ENCODE measurements at places on chromosomes 2 and 18.

GRCh38 chr2:30300122-30300455, 68.8 kb downstream of the LBH start:
- no peak for DNase-seq

DNA sequence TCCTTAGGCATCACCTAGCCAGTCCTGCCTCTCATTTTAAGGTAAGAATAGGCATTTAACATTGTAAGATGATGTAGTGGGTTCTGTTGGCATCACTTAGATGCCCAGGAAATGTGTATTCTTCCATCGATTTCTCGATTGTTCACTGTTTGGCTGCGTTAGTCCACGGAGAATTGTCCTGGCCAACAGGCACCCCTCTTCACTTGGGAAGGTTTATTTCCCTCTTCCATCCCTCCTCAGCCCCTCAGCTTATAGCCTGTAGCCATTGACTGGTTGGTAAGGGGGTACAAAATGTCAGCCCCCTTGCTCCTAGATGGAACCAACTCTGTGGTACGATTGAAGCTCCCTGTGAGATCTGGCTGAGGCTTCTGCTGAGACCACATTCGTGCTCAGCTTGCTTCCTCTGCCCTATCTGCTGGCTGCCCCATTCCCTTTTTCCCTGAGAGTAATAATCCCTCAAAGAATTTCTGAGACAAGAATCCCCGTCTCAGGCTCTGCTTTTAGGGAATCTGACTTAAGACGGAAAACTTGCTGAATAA, 43.4 kb downstream of the PLEKHA3 start:
- DNase-seq, result no peak

GRCh38 chr2:191155608-191156071, 4.8 kb upstream of the STAT4 start:
- no peak for DNase-seq

DNA sequence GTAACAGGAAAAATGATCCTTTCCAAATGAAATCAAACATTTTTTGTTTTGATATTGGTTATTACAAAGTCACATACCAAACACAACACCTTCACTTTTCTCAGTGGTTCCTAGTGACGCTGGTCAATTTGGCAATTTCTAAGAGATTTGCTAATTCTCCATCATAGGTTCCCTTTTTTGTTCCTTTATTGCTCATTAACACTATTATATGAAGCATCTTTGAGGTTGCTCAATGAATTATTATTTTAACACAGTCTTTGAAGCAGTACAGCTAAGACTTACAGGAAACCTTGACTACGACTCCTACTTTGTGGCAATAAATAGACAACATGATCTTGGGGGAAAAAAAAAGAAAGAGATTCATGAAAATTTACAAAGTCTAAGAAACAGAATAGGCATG, 152.2 kb upstream of the VRK2 start:
- DNase-seq, result no peak

DNA sequence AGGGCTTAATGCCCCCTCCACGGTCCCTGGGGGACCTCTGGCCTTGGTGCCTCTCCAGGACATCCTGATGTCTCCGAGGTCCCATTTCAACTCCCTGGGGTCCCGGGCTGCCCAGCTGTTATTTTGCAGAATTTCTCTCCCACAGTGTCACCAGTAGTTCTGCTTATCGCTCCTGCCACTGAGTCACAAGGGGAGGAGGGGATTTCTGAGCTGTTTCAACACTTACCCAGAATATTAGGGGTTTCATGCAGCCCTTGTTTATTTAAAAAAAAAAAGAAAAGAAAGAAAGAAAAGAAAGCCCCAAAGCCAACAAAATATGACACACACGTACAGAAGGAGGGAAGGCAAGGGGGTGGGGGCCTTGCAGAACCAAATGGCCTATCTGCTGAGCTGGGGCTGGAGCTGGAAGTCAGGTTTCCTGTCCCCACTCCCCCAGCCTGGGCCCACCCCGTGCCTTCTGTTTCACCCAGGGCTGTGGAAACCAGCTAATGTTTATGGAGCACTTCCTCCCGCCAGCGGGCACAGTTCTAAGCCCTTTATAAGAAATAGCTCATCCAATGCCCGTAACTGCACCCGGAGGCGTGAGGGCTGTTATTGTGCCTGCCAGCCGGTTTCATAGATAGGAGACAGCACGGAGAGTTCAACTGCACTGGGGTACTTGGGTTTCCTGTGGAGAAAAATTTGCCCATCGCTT, 8.4 kb upstream of the ARID5A start:
- no peak for DNase-seq

GRCh38 chr18:74689251-74689650, 91.6 kb downstream of the ZNF407 start:
- no peak for DNase-seq

DNA sequence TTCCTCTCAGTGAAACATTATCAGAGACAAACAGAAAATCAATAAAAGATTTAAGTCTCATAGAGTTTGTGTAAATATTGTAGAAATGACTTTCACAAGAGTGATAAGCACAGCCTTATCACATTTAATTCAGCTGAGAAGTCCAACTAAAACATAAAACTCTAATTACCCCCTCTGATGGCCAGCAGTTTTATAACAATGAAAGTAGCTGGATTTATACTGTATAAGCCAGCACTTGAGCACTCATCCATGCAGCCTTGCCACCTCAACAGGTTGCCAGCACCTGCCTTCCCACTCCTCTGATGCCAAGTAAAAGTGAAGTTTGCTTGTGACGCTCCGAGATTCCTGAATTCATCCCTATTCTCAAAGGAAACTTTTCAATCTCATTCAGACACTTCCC, 103.0 kb upstream of the STK39 start:
- DNase-seq, result no peak

DNA sequence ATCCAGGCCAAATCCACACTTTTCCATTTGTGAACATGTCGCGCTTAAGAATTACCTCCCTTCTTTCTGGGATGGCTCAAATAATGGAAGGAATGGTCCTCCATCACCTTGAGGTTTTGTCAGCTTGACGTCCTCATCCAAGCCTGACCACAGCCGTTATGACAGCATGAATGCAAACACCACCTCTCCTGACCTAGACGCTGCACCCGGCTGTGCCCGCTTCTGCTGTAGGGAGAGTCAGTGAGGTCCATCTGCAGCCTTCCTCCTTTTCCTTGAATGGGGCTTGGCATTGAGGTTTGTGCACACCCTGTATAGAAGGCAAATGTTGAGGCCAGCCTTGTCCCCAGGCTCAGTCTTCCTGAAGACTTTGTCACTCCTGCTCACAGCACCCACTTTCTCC, 85.5 kb downstream of the TGOLN2 start:
- DNase-seq, result no peak

DNA sequence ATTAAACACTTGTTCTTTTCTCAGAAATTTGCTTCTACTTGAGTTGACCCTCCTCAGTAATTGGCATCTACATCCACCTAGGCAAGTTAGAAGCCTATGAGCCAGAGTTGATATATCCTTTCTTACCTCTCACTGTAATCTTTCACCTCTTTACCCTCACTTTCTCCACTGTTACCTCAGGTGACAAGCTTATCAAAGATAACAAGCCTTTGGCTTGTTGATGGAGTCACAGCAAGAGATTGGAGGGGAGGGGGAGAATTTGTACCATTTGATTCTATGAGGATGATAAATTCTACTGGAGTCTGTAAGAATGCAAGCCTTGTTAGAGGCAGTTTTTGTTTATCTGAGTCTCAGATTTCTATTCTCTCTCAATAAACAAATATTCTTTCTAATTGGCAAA, 171.0 kb upstream of the CAVIN2 start:
- no peak for DNase-seq

DNA sequence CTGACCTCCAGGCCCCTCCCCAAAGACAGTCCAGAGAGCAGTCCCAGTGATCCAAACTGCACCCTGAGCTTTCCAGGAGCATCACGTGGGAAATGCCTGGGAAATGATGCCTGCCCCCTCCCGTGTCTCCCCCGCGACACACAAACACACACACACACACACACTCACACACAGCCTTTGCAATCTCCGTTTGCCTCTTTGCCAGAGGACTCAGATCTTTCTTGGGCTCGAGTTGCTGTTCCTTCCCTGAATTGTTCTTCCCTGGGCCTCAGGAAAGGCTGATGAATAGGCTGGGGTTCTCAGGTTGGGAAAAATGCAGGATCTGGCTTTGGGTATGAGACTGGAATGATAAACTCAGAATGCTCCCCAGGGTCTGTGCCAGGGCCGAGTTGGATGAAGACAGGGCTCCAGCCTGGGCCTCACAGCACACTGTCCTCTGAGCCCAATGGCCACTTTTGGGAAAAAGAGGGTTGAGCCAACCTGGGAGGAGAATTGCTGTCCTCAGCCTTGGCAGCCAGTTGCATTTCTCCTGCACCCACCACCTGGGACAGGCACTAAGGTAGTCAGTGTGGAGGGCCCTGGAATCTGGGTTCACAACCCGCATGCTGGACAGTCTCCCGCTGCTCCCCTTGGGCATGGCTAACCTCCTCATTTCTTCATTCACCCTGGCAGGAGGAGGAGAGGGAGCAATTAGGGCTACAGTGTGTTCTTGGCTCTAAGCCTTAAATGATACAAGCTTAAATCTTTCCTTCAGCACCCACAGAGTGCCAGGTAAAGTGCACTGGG, 43.9 kb upstream of the ATP6V1B1 start:
- no peak for DNase-seq

GRCh38 chr2:43511199-43511598, 84.6 kb downstream of the THADA start:
- no peak for DNase-seq

- DNase-seq, result no peak
These were observed 289.2 kb upstream of the KYNU start for GRCh38 chr2:142588269-142588668.

DNA sequence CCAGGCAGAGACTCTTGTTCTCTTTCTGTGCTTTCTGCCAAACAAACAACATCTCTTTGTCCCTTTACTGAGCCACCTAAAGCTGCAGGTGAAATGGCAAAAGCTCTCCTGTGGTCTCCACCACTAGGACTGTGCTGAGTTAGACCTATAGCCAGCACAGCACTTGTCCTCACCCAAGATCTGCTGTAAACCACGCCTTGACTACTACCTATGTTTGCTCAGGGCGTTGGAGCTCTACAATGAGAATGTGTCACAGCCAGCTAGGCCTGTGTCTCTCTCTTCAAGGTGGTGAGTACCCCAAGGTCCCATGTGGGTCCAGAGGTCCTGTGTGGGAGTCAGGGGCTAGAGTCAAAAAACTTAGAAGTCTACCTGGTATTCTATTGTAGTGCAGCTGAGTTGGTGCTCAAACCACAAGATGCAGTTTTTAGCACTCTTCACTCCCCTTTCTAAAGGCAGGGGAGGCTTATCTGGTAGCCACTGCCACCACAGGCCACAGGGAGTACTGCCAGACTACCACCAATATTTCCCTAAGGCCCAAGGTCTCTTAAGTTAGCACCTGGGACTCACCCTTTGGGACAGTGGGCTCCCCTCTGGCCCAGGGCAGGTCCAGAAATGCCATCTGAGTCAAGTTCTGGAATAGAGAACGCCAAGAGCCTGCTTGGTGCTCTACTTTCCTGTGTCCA, 96.8 kb upstream of the RPRM start:
- no peak for DNase-seq

GRCh38 chr2:222270396-222270795, 28.4 kb downstream of the PAX3 start:
- no peak for DNase-seq

DNA sequence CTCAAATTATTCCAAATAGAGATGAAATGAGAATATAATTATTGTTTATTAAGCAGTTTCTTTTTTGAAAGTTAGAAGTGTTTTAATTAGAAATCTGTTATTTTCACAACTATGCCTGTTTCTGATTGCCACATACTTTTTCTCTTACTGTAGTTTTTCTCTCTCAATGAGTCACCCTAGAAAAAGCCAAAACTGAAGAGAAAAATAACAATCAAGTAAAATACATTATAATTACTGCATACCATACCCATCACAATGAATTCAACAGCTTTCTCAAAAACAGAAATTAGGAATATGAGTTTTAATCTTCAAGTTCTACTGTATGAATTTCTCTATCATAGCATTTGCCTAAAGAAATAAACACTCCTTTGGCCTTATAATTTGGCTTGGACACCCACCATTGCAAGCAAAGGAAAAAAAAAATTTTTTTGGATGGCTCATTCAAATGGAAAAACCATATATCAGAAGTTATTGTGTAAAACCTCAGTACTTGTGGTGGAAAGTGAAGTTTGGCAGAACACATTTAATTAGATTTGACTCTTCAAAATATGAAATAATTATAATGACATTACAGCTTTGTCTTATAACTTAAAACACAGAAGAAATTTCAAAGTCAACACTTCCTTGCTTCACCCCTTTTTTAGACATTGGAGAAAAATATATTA, 138.5 kb downstream of the DYM start:
- peak; percentile 41 for DNase-seq

GRCh38 chr2:68901199-68901514, 30.0 kb upstream of the BMP10 start:
- DNase-seq, result no peak

DNA sequence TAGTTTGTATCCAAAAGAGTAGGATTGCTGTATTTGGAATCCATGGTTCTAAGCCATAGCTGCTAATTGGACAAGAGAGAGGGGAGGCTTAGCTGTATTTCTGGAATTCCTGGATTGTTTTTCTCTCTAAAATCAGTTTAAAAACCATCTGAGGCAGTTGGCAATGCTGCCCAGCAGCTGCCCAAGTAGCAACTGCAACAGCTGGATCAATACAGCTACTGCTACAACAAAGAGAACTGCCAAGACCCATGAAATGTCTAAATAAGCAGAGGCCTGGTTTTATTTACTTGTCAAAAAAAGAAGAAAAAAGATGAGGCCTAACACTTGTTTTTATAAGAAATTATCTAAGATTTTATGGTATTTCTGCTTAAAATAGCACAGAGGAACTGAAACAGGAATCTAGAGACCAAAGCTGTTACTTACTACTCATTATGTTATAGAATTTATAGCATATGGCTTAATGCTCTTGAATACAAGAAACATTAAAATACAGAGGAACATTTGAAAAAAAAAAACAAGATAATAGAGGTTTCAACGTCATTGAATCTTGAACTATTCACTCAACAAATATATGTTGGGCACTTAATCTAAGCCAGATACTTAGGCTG, 39.1 kb downstream of the TMEFF2 start:
- no peak for DNase-seq

- no peak for DNase-seq
These were observed 2.0 kb downstream of the SP9 start for GRCh38 chr2:174336501-174337336.

- no peak for DNase-seq
These were observed 5.4 kb downstream of the CHMP3 start for GRCh38 chr2:86557836-86558235.

DNA sequence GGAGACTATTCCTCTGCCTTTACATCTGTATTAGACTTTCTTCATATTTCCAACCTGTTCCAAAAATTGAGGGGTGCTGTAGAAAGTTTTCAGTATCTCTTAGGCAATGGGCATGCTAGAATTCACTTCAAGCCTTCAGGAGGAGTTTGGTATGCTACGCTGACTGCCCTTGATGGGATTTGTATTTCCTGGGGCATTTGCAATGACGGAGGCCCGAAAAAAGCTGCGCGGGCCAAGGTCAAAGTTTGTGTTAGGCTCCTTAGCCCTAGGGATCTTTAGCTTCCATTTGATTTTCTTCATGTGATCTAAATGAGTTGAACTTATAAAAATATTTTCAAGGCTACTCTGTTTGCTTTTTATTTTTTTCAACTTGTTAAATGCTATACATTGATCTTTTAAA, 5.1 kb downstream of the CPS1 start:
- no peak for DNase-seq

- no peak for DNase-seq
These were observed 560.2 kb downstream of the CNTNAP5 start for GRCh38 chr2:124585277-124585676.

All from stromal cell of bone marrow (primary cell).